ENCODE measurements at places on chromosomes 3 and 15.
A peak's percentile ranks its signal among the peaks of the same experiment; 100 is the strongest.

DNA sequence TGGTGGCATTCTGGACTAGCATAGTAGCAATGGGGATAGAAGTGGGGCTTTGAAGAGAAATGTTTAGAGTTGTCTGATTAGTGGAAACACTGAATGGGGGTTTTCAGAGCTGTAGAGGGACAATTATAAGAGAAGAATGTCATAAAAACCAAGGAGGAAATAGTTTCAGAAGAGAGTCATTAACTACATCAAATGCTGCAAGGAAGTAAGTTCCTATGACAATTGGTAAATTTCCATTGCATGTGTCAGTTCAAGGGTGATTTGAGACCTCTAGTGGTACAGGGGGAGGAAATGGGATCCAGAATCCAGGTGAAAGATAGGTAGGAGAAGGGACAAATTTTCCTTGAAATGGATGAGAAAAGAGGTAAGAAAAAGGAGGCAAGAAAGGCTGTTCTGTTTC lies 68.3 kb upstream of the TBC1D5 start:
- DNase-seq = no peak

GRCh38 chr15:37055481-37055880 lies 44.9 kb downstream of the MEIS2 start:
- DNase-seq = no peak

- no peak for DNase-seq
These were observed 241.2 kb downstream of the KBTBD8 start for GRCh38 chr3:67239353-67239752.

GRCh38 chr3:183252973-183253527 lies at the start of gene B3GNT5:
TSS of gene B3GNT5 (plus strand) at chr3:183253253. CDS start at chr3:183269799, 16,546 bp downstream.
- DNase-seq = peak; percentile 5

GRCh38 chr15:66389098-66389858 lies 2.6 kb downstream of the MAP2K1 start:
- DNase-seq = no peak

DNA sequence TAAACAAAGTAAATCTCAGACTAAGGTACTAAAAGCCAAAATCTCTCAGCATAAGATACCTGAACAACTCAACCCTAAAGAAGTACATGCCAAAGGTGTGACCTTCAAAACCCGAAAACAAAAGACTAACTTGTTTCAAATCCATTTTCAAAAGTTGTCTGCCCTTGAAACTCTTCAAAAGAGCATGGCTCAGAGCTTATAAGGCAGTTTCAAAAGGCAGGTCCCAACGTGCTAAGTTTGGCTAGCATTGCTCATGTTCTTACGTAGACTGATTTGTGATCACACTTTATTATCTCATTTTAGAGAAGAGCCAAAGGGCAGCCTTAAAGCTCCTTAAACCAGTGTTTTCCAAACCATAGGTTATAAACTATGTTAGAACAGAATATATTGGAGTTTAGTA lies 112.2 kb downstream of the FEZF2 start:
- DNase-seq = no peak

DNA sequence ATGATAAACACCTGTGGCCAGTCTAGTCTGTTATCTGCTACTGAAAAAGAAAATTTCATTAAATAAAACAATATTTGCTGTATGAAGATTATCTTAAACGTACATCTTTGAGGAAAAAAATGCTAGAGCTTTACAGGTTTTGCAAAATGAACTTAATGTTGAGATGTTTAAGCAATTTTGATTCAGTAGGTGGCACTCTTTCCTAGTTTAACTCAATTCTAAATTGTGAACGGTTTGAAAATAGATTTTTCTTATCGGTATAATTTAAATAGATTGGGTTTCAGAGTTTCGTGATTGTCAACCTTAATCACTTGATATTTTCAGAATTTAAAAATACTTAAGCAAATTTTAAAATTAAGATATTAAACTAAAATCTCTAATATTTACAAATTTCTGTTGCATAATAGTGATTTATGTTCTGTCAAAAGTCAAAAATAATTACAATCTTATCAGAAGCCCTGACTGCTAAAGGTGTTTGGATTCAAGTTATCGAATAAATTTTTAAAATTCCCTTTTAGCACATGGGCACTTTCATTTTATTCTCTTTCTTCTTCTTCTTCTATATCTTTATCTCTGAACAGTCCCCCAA lies 7.0 kb upstream of the RNF111 start:
- DNase-seq = no peak

GRCh38 chr3:62318752-62319569 lies 54.4 kb downstream of the FEZF2 start:
- DNase-seq = peak; percentile 54

DNA sequence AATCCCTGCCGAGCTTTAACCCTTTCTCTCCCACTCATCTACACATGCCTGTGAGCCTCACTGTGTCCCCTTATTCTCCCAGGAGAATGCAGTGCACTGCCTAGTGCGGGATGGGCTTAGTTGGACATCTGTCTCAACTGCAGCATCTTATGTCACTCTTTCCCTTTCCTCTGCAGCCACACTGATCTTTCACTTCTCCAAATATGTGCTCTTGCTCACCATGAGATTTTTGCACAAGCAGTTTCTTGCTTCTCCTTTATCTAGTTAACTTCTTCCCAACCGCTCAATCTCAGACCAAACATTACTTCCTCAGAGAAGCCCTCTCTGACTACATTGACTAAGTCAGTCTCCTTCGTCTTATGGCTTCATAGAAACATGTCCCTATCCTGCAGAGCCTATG lies 292.3 kb downstream of the KBTBD8 start:
- no peak for DNase-seq

GRCh38 chr15:67054676-67055075 lies 10.7 kb upstream of the SMAD3 start:
- no peak for DNase-seq

DNA sequence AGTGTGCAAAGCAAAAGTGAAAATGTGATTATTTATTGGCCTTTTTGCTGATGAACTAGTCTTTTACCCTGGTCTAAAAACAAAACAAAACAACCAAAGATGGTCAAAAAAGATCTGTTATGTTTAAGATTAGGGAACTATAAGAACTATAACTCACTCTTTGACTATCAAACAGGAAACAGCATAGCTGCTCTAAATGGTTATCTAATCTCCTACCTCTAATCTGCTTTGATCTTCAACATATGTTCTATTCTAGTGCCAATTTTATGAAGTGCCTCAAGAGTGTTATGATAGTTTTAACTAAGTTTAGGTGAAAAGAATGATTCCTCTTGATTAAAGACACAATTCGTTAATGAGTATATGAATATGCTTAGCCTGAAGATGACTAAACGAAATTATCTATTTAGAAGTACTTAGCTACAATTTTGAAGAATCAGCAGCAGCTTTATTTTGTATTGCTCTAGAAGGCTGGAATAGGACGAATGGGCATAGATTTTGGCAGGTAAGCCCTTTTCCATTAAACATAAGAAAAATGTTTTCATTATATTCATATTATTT lies 46.0 kb downstream of the SETD2 start:
- no peak for DNase-seq

- DNase-seq = peak; percentile 35
These were observed at the start of gene SLC35G2 for GRCh38 chr3:136818769-136819391. TSS of gene SLC35G2 (plus strand) at chr3:136819126. CDS start at chr3:136854461, 35,335 bp downstream.

DNA sequence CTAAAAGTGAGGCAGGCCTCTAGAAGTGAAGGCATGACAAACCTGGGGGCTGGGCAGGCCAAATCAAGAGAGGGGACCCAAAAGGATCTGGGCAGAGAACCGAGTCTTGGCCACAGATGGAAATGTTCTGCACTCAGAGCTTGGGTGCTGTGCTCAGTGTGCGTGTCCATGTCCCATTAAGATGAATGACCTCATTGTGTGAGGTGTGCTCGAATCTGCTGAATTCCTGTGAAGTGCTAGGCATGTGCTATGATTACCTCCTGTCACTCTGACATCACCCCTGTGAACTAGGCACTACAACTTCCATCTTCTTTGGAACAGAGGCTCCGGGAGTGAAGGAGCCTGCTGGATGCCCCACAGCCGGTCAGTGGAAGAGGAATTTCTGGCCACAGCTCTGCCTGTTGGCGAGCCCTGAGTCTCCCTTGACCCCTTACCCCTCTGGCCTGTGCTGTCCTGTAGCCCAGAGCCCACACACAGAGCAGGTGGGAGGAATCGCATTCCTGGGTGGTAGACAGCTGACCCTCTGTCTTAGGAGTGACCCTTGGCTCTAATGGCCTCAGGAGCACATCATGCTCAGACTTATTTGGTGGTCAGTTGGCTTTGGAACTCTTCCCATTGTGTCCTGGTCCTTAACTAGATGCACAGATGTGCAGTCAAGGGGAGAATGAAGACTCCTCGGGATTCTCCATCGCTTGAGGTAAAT lies 67.6 kb upstream of the CTDSPL start:
- DNase-seq = no peak

- no peak for DNase-seq
These were observed 97.7 kb upstream of the PRR20G start for GRCh38 chr3:127385540-127385870.

DNA sequence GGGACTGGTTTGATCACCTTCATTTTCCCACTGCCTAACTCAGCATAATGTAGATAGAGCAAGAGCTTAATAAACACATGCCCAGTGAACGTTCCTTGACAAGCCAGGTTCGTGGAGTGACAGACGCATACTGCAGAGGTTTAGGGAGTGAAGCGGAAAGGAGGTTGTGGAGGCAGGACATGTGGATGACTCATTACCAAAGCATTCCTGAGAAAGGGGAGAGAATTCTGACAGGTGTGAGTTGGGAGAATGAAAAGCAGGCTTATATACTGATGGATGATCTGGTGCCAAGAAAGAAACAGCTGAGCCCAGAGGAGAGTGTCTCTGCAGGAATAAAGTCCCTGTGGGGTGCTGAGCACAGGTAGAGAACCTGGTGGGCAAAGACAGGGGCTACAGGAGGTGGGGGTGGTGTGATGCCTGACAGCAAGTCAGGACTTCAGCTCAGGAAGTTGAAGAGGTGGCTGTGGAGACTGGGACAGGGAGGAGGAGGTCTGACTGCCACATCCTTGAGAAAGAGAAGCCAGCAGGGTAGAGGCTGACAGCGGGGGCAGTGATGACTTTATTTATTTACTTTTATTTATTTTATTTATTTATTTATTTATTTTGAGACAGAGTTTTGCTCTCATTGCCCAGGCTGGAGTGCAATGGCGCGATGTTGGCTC lies 2.4 kb upstream of the RPL29 start:
- no peak for DNase-seq

DNA sequence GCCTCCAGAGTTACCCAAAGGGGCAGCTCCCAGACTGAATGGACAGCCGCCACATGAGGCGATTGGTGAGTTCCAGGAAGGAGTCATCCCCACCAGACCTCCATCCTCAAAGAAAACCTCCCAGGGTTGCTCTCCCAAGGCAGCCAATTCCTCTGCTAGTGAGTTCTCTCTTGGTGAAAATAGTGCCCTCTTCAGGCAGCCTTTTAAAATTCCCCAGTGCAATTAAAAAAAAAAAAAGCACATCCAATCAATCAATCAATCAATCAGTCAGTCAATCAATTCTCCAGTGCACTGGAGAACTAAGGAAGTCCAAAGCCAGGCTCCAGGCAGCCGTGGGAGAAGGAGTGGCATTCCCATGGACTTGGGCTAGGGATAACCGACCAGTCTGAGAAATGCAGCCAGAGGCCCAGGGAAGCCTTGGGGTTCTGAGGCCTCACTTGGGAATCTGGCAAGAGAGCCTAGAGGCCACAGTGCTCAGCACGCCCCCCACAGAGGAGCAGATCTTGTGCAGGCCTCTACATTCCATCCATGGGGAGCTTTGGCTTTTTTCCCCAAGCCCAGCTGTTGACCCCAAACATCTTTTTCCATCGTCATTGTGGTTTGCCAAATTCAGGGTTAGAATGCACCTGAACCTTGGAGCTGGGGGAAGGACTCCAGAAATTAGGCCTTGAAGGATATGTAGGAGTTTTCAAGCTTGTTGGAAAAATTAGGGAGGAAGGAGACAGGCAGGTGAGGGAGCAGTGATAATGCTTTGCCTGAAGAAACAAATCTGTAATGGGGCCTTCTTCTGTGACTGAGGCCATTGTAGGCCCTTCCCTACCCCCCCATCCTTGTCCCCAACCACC lies 4.8 kb downstream of the PAQR5 start:
- no peak for DNase-seq

DNA sequence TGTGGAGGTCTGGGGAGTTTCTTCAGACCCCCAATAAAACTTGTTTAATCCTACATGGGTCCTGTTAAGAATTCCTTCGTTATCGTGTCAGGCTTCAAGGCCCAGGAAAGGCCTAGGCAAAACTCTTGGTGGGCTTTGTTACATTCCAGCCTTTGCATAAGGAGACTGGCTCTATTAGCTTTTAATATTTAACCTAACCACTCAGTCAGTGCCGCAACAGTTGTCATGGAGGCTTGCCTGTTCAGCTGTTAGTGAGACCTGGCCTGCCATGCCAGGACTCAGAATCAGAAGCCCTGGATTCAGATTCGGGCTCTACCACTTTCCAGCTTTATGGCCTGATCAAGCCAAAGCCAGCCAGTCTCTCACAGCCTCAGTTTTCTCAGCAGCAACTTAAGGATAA lies 19.6 kb downstream of the EIF1B start:
- DNase-seq = no peak

DNA sequence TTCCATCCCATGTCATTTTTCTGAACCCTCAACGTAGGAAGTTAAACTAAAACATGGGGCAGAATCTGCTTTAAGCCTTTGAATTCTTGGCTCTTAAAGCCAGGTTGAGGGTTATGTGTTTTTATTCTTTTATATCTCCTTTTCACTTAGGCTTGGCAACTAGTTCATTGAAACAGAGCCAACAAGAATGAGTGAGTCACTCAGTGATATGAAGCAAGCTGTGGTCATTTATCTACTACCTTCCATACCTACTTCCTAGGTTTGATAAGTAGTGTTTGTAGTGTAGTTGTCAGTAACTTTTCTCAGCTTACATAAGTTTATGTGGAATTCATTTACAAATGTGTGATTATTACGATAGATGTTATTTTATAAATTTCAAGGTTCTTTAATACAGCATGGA lies 67.4 kb downstream of the SNRPN start:
- no peak for DNase-seq

- no peak for DNase-seq
These were observed 70.7 kb downstream of the TOP2B start for GRCh38 chr3:25594007-25594502.

- DNase-seq = no peak
These were observed at the start of gene FOXB1 for GRCh38 chr15:60004009-60004845. TSS of gene FOXB1 (plus strand) at chr15:60004311. CDS start at chr15:60004964, 653 bp downstream.

DNA sequence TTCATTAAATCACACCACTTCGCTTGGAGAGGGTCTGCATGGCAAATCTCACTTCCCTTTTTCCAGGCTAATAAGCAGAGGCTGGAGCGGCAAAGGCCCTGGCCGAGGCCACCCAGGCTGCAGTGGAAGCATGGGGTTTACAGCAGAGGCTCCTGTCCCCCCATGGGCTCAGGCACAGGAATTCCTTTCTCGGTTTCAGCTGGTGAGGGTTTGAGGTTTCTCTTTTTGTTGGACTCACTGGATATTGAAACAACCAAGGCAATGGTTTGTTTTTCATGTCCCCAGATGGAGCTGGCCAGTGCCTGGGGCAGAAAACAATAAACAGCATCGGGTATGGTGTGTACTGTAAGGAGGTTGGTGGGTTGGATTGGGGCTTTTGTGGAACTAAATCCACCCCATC lies 175.6 kb upstream of the RASGRP1 start:
- DNase-seq = no peak
